ENCODE measurements at places on chromosomes 4 and X.
A peak's percentile ranks its signal among the peaks of the same experiment; 100 is the strongest.

- DNase-seq = no peak
Measured at GRCh38 chr4:94181815-94182214, 25.9 kb upstream of the SMARCAD1 start.

DNA sequence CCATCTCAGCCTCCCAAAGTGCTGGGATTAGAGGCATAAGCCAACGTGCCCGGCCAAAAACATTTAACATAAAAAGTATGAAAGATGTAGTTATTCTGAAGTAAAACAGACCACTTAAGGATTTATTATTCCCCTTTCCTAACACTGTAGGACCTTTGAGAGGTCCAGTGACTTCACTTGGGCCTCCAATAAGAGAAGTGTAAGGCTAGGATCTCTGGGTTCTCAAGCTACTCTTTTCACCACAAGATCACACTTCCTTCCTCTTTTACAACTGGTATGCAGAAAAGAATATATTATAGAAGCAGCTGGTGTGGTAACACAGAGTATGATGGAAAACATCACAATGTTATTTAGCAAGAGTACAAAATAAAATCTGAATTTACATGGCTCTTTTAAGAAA is 30.2 kb upstream of the CCNG2 start:
- no peak for DNase-seq

GRCh38 chrX:69395306-69395705 is 108.8 kb upstream of the NALF2 start:
- no peak for DNase-seq

DNA sequence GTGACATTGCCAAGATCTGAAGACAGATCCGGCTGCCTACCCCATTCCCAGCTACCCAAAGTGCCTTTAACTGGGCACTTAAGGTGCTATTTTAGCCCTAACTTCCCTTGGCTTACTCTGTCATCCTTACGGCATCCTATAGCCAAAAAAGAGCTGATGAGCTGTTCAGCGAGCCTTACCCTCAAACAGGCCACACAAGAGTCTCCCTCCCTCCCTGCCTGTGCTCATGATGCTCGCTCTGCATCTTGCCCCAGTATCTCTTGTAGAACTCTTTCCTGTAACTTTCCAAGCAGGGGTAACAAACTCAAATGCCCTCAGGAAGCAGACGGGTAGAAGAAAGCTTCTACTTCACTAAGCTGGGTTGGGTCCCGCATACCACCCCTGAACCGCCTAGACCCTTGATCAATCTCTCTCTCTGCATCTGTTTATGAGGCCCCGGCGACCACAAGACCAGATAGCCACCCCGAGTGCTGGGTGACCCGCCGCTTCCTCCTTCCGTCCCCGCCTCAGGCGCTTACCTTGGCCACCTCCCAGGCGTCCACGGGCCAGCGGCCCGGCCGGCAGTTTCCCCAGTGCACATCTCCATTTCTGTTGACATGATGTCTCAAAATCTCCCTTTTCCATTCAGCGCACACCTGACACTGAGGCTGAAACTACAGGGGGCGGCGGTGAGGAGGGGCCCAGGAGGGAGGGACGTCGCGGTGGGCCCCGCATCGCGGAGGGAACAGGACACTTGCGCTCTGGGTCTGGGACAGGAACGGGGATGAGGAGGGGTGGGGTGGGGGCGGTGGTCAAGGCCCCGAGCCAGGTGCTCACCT is 663 bp downstream of the CXorf38 start:
- no peak for DNase-seq

- DNase-seq = no peak
Measured at GRCh38 chr4:91502365-91502764, 801.4 kb upstream of the GRID2 start.

GRCh38 chrX:56763556-56764152 is 34.6 kb downstream of the NBDY start:
- DNase-seq = no peak

DNA sequence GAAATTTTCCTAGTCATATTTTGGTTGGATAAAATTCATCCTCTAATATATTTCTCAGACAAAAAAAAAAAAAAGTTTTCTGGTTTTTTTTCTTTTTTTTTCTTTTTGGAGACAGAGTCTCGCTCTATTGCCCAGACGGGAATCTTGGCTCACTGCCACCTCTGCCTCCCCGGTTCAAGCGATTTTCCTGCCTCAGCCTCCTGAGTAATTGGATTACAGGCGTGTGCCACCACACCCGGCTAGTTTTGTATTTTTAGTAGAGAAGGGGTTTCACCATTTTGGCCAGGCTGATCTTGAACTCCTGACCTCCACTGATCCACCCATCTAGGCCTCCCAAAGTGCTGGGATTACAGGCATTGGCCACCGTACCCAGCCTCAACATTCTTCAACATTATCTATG is 432.7 kb upstream of the PABPC4L start:
- no peak for DNase-seq

GRCh38 chr4:74228691-74229640 is 71.0 kb downstream of the MTHFD2L start:
- DNase-seq = peak; percentile 49

- no peak for DNase-seq
Measured at GRCh38 chrX:31603411-31604120, 531.7 kb upstream of the FTHL17 start.

DNA sequence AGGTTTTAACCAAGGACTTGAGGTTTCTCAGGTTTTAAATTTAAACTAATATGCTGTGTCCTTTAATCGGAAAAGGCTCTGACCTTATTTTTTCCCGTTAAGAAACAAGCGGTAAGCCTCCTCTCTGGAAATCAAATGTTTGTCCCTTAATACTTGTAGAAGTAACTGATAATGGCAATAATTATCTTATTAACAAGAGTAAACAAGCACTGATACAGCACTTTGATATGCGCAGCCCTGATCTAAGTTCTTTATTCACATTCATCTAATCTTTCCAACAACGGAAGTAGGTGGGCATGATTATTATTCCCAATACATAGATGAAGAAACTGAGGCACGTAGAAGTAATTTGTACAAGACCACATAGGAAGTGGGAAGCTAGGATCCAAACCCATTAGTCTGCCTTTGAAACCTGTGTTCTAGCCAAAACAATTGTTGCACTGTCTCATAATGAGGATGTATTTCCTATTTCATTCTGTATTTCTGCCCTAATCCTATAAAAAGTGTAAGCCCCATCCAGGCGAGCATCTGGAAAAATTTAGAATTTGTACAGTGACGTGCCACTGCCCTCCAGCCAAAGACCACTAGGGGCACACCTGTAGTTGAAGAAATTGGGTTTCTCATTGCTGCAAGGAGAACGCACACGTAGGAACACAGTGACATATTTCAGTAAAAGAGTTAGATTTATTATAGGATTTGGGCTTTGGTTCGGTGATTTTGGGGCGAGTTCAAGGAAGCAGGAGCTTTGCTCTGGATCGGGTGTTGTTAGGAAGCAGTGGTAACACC is 606 bp downstream of the CXorf58 start:
- DNase-seq = no peak

GRCh38 chrX:18348047-18348446 is 6.4 kb downstream of the SCML2 start:
- no peak for DNase-seq

DNA sequence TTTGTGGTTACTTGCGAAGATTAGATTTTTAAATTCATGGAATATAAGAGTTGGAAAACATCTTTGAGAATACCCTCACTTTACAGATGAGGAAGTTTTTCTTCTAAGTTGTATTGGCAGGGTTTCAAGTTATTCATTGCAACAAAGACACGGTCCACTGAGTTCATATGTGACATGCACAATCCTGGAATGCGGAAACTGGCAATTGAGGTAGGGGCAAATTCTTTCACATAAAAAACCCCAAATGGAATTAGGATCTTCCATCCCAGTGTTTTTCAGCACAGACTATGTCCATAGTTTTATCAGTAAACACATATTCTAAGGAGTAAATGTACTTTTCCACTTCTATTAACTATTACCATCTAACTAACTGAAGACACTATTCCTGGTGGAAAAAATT is 81.8 kb upstream of the NAP1L5 start:
- DNase-seq = no peak

DNA sequence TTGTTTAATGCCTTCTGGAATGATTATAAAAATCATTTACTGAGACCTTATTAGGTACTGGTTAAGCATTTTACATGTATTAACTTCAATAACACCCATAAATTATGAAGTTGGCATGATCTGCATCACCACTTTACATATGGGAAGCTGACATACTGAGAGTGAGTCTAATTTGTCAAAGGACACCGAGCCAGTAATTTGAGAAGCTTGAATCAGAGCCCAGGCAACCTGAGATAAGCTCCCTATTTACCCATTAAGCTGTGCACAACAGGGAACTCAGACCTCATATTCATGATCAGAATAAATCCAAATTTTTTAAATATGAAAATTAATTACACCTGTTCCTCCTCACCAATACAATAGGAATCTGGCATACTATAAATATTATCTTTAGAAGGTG is 247.9 kb upstream of the EPHA5 start:
- DNase-seq = no peak

GRCh38 chrX:133254666-133255065 is 36.5 kb upstream of the TFDP3 start:
- DNase-seq = no peak

- no peak for DNase-seq
Measured at GRCh38 chr4:175427751-175428150, 384.3 kb downstream of the GPM6A start.

DNA sequence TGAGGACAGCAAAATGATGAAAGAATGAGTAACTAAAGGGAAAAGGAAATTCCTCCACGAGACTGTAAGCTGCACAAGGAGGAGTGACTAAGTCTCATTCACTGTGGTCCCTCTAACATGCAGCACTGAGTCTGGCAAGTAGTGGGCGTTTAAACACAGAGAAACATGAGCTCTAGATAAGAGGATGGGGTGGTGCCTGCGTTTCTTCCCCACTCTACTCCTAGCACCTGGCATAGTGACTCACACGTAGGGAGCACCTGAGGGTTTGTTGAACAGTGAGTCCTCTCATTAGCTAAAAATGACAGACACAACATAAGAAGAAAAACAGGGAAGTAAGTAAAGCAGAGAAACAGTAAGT is 105.8 kb upstream of the CBR4 start:
- peak; percentile 92 for DNase-seq

GRCh38 chrX:142505839-142506238 is 300.7 kb upstream of the MAGEC2 start:
- DNase-seq = no peak

DNA sequence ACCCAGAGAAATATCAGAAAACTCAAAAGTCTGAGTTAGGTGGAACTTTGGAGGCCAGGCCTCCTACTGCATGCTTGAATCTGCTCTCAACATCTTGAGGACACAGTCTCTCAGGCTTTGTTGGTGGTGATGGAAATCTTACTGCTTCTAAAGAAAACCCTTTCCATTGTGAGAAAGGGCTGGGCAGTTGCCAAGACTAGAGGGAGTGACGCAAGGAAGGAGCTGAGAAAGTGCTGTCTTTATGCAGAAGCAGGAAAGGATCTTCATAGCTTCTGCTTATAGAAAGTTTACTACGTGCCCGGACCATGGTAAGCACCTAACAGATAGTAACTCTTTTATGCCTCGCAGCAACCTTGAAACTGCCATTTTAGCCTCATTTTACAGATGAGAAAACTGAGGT is 2.4 kb upstream of the CRMP1 start:
- no peak for DNase-seq

DNA sequence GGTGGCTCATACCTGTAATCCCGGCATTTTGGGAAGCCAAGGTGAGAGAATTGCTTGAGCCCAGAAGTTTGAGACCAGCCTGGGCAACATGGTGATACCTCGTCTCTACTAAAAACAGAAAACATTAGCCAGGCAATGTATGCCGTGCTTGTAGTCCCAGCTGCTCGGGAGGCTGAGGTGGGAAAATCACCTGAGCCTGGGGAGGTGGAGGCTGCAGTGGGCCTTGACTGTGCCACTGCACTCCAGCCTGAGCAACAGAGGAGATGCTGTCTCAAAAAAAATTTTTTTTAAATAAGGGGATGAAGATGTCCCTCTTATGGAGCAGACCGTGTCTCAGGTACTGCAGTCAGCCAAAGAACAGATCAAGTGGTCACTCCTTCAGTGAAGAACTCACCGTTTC is 13.5 kb downstream of the CTAG1B start:
- DNase-seq = no peak

Measured in fibroblast of skin of left quadriceps (primary cell).